ENCODE measurements at places on chromosomes 11 and 22.
A peak's percentile ranks its signal among the peaks of the same experiment; 100 is the strongest.

DNA sequence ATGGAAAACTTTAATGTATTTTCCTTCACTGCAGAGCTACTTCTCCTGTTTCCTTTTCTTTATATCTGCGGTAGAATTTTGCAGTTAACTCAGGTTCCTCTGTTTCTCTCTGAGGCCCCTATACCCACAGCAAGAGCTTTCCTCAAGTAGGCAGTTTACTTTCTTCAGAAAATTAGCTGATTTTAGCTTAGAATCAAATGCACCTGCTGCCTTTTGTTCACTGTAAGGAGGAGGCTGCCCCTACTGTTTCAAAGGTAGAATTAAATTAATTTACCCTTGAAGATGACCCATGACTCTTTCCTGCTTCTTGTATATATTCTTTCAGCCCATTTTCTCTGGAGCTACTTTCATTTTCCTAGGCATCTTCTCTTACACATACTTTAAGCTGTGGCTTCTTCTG is 68.7 kb upstream of the GDPD4 start:
- H3K4me1 ChIP-seq: no peaks in the 10 kb centered on the region
- H3K27me3 ChIP-seq: no peaks in the 10 kb centered on the region
- no peak overlapping the region for H3K27ac ChIP-seq
- no peaks in the 10 kb centered on the region for H3K36me3 ChIP-seq

GRCh38 chr11:120212926-120213325 is 2.1 kb downstream of the OAF start:
- no peaks in the 10 kb centered on the region for H3K36me3 ChIP-seq
- no peak overlapping the region for H3K4me3 ChIP-seq
- no peaks in the 10 kb centered on the region for H3K4me1 ChIP-seq
- peak; percentile 21 for DNase-seq
- H3K27me3 ChIP-seq: peaks cover 81% of the 10 kb centered on the region

DNA sequence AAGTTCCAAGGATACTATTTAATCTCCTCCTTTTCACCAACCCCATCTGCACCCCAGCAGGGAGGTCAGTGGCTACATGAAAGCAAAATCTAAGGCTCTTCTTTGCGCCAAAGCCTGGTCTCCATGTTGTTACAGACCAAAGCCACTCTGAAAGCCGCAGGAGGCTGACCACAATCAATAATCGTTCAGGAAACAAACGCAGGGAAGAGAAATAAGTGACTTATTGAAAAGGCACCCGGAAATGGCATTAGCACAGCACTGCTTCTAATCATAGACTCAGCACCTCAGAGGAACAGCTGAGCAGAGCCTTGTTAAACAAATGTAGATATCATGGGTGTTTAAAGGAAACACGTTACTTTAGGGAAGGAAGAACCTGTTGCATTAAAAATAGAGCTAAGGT is 183.9 kb downstream of the KIRREL3 start:
- DNase-seq: peak; percentile 7
- H3K4me1 ChIP-seq: no peaks in the 10 kb centered on the region
- H3K36me3 ChIP-seq: no peaks in the 10 kb centered on the region
- no peak overlapping the region for H3K27ac ChIP-seq
- H3K4me3 ChIP-seq: no peak overlapping the region

GRCh38 chr22:42938449-42938848 is 76.5 kb downstream of the PACSIN2 start:
- no peaks in the 10 kb centered on the region for H3K36me3 ChIP-seq
- H3K27ac ChIP-seq: no peak overlapping the region
- peaks cover 15% of the 10 kb centered on the region for H3K4me1 ChIP-seq
- DNase-seq: no peak
- H3K4me3 ChIP-seq: no peak overlapping the region

- H3K36me3 ChIP-seq: no peaks in the 10 kb centered on the region
- H3K27me3 ChIP-seq: no peaks in the 10 kb centered on the region
- no peak overlapping the region for H3K4me3 ChIP-seq
These were observed 147.9 kb downstream of the C11orf91 start for GRCh38 chr11:33552756-33553155.

DNA sequence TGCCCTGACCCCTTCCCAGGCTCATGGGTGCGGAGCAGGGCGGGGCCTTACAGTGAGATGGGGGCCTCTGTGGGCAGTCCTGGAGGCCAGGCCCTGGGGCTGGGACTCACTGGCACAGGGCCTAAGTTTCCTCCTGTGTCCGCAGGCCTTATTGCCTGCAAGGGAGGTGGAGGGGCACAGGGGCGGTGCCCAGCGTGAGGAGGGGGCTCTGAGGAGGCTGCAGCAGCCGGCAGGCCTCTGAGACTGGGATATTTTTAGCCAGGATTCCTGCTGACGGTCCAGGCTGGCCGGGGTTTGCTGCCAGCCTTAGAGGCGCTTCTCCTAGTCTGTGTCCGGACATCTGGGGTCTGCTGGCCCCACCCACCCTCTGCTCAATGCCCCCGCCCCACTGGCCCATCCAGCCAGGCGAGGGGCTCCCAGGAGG is 5.7 kb upstream of the RTN4R start:
- DNase-seq: peak; percentile 58
- no peak overlapping the region for H3K27ac ChIP-seq
- no peaks in the 10 kb centered on the region for H3K27me3 ChIP-seq

- peaks cover 4% of the 10 kb centered on the region for H3K27me3 ChIP-seq
- H3K27ac ChIP-seq: no peak overlapping the region
- DNase-seq: peak; percentile 74
These were observed 19.1 kb upstream of the RCN1 start for GRCh38 chr11:32071811-32072210.

- no peaks in the 10 kb centered on the region for H3K36me3 ChIP-seq
- no peaks in the 10 kb centered on the region for H3K4me1 ChIP-seq
- no peak overlapping the region for H3K27ac ChIP-seq
- DNase-seq: peak; percentile 41
- H3K27me3 ChIP-seq: no peaks in the 10 kb centered on the region
- no peak overlapping the region for H3K4me3 ChIP-seq
These were observed 3.4 kb upstream of the NXPE1 start for GRCh38 chr11:114563077-114563476.

GRCh38 chr11:86955111-86955360 is 159 bp downstream of the FZD4 start:
- peak overlapping the region; percentile 99 for H3K4me3 ChIP-seq
- H3K27ac ChIP-seq: peak overlapping the region; percentile 88
- peaks cover 46% of the 10 kb centered on the region for H3K4me1 ChIP-seq
- H3K36me3 ChIP-seq: peaks cover 10% of the 10 kb centered on the region
- no peaks in the 10 kb centered on the region for H3K27me3 ChIP-seq
- no peak for DNase-seq

- no peak for DNase-seq
- no peaks in the 10 kb centered on the region for H3K36me3 ChIP-seq
- H3K27ac ChIP-seq: no peak overlapping the region
- no peak overlapping the region for H3K4me3 ChIP-seq
These were observed 78.7 kb downstream of the NECTIN1 start for GRCh38 chr11:119650251-119650650.

GRCh38 chr11:25309818-25310217 is 813.0 kb downstream of the LUZP2 start:
- no peak overlapping the region for H3K4me3 ChIP-seq
- DNase-seq: no peak
- no peak overlapping the region for H3K27ac ChIP-seq
- no peaks in the 10 kb centered on the region for H3K27me3 ChIP-seq
- H3K4me1 ChIP-seq: no peaks in the 10 kb centered on the region

- H3K4me3 ChIP-seq: no peak overlapping the region
- H3K27ac ChIP-seq: no peak overlapping the region
- DNase-seq: no peak
- H3K4me1 ChIP-seq: no peaks in the 10 kb centered on the region
- no peaks in the 10 kb centered on the region for H3K27me3 ChIP-seq
These were observed 858.8 kb downstream of the METTL15 start for GRCh38 chr11:28966951-28967350.

GRCh38 chr22:49972163-49973017 is 11.8 kb downstream of the PIM3 start:
- H3K4me3 ChIP-seq: no peak overlapping the region
- no peak for DNase-seq
- H3K36me3 ChIP-seq: no peaks in the 10 kb centered on the region
- H3K4me1 ChIP-seq: peaks cover 9% of the 10 kb centered on the region

GRCh38 chr11:133669371-133670053 is 137.2 kb upstream of the OPCML start:
- no peaks in the 10 kb centered on the region for H3K36me3 ChIP-seq
- no peaks in the 10 kb centered on the region for H3K27me3 ChIP-seq
- H3K4me3 ChIP-seq: no peak overlapping the region

GRCh38 chr22:30885001-30885366 is 83.6 kb downstream of the MORC2 start:
- H3K27me3 ChIP-seq: no peaks in the 10 kb centered on the region
- H3K36me3 ChIP-seq: no peaks in the 10 kb centered on the region
- H3K4me3 ChIP-seq: no peak overlapping the region

GRCh38 chr22:46287873-46288751 is 8.6 kb upstream of the GTSE1 start:
- no peaks in the 10 kb centered on the region for H3K4me1 ChIP-seq
- H3K27me3 ChIP-seq: no peaks in the 10 kb centered on the region
- DNase-seq: no peak
- no peak overlapping the region for H3K27ac ChIP-seq

GRCh38 chr11:117107701-117108590 is 9.7 kb upstream of the SIK3 start:
- H3K27me3 ChIP-seq: no peaks in the 10 kb centered on the region
- H3K27ac ChIP-seq: no peak overlapping the region
- H3K36me3 ChIP-seq: no peaks in the 10 kb centered on the region

DNA sequence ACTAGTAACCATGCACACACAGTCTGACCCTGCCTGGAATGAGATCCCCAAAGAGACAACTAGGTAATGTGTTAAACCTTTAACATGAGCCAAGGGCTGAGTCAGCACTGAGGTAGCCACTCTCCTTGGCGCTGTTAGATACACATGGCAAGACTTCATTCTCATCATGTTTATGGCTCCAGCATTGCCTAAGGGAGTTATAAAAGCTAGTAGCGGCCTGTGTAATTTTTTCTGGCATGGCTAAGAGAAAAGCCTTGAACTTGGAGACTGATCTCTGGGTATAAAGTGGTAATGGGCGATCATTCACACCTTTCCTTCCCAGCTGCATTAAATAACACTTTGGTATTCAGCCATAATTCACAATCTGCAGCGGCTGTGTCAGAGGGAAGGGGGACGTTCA is 779.7 kb upstream of the LRRC4C start:
- H3K27me3 ChIP-seq: no peaks in the 10 kb centered on the region
- peak; percentile 59 for DNase-seq

GRCh38 chr11:23944923-23945322 is 551.9 kb upstream of the LUZP2 start:
- no peaks in the 10 kb centered on the region for H3K4me1 ChIP-seq
- H3K27me3 ChIP-seq: no peaks in the 10 kb centered on the region
- no peak overlapping the region for H3K4me3 ChIP-seq
- H3K36me3 ChIP-seq: no peaks in the 10 kb centered on the region
- no peak overlapping the region for H3K27ac ChIP-seq

DNA sequence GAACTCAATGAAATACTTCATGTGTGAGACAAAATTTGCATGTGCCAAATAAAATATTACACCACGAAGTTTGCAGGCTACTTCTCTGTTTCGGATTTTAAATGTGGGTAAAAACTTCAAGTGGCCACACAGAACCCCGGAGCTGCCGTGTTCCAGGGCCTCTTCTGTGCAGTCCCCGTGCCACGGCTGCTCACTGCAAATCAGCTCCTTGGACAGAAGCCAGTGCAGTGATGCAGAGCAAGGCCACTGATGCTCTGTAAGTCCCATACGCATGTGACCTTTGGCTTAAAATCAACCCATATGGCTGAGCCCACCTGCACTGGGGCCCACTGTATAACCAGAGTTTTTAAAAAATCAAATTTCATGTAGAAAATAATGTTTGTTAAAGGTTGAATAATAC is 1309.4 kb downstream of the TBC1D22A start:
- H3K36me3 ChIP-seq: no peaks in the 10 kb centered on the region
- no peaks in the 10 kb centered on the region for H3K4me1 ChIP-seq
- no peaks in the 10 kb centered on the region for H3K27me3 ChIP-seq

DNA sequence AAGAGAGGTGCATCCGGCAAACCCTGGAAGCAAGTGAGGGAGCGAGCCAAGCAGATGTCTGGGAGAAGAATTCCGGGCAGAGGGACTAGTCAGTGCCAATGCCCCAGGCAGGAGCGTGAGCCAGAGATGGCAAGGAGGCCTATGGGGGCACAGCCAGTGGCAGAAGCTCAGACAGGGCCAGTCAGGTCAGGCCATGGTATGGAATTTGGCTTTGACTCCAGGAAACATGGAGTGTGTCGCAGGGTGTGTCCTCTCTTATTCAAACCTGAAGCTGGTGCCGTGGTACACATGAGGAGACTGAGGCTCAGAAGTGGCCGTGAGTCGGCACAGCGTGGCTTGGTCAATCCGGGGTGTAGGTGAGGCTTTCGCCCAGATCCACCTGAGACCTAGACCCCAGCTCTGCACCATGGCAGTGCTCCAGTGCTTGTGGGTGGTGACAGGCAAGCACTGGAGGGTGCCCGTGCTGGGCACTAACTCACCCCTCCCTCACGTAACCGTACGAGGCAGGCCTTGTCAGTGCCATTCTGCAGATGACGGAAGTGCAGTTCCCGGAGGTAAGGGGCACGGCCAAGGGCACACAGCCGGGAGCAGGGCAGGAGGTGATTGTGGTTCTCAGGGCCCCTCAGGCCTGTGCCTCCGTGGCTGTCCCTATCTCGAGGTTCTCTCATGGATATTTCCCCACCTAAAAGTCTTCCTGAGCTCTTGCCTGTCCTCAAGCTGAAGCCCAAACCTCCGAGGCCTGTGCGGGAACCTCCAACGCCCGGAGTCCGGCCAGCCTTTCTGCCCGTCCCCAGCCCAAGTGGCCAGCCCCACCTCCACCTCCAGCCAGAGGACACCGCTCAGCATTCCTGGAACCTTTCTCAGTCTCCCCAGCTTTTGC is 10.6 kb upstream of the SPI1 start:
- no peak overlapping the region for H3K27ac ChIP-seq
- no peaks in the 10 kb centered on the region for H3K36me3 ChIP-seq
- no peaks in the 10 kb centered on the region for H3K27me3 ChIP-seq
- H3K4me1 ChIP-seq: peaks cover 15% of the 10 kb centered on the region
- H3K4me3 ChIP-seq: no peak overlapping the region

- no peaks in the 10 kb centered on the region for H3K36me3 ChIP-seq
- DNase-seq: peak; percentile 38
- peaks cover 17% of the 10 kb centered on the region for H3K4me1 ChIP-seq
- H3K27me3 ChIP-seq: no peaks in the 10 kb centered on the region
- no peak overlapping the region for H3K4me3 ChIP-seq
These were observed 26.9 kb downstream of the CD82 start for GRCh38 chr11:44592125-44592940.

GRCh38 chr11:133892126-133892525 is 46.8 kb upstream of the SPATA19 start:
- H3K27me3 ChIP-seq: no peaks in the 10 kb centered on the region
- no peaks in the 10 kb centered on the region for H3K4me1 ChIP-seq
- H3K27ac ChIP-seq: no peak overlapping the region
- no peak overlapping the region for H3K4me3 ChIP-seq
- no peak for DNase-seq
- no peaks in the 10 kb centered on the region for H3K36me3 ChIP-seq

GRCh38 chr22:49303781-49304461 is 523.8 kb downstream of the BRD1 start:
- no peak for DNase-seq
- no peaks in the 10 kb centered on the region for H3K36me3 ChIP-seq
- no peaks in the 10 kb centered on the region for H3K27me3 ChIP-seq
- no peaks in the 10 kb centered on the region for H3K4me1 ChIP-seq
- no peak overlapping the region for H3K27ac ChIP-seq
- H3K4me3 ChIP-seq: no peak overlapping the region

- peak; percentile 21 for DNase-seq
- no peaks in the 10 kb centered on the region for H3K27me3 ChIP-seq
- no peak overlapping the region for H3K4me3 ChIP-seq
- H3K36me3 ChIP-seq: no peaks in the 10 kb centered on the region
- H3K27ac ChIP-seq: peak overlapping the region; percentile 87
- peaks cover 33% of the 10 kb centered on the region for H3K4me1 ChIP-seq
These were observed 614 bp downstream of the NR1H3 start for GRCh38 chr11:47258317-47258902.

All from cardiac muscle cell (in vitro differentiated cells and primary cell).